ENCODE measurements at places on chromosomes 3 and 15.

- no peak for DNase-seq
Measured at GRCh38 chr15:88882785-88883184, 12.6 kb downstream of the HAPLN3 start.

GRCh38 chr3:192042116-192042515, 581.2 kb downstream of the PYDC2 start:
- DNase-seq, result no peak

GRCh38 chr15:59722476-59722875, 33.4 kb upstream of the BNIP2 start:
- DNase-seq, result no peak

GRCh38 chr15:73930790-73931281, 4.6 kb downstream of the LOXL1 start:
- no peak for DNase-seq

- DNase-seq, result no peak
Measured at GRCh38 chr3:182710557-182711157, 82.6 kb upstream of the ATP11B start.

DNA sequence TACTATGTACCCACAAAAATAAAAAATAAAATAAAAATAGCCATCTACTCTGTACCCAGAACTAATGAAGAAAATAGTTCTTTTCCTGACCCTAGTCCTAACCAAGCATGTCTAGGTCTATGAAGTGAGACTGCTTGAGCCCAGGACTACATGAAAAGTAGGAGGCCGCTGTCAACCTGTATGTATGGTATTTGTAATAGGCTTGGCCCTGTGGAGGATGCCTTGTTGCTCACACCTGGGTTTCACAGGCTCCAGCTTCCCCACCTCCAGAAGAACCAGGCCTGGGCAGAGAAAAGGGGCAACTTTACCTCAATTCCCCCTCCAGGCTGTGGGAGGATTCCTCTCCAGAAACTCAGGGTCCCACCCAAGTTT, 6.8 kb upstream of the PKM start:
- DNase-seq, result no peak

DNA sequence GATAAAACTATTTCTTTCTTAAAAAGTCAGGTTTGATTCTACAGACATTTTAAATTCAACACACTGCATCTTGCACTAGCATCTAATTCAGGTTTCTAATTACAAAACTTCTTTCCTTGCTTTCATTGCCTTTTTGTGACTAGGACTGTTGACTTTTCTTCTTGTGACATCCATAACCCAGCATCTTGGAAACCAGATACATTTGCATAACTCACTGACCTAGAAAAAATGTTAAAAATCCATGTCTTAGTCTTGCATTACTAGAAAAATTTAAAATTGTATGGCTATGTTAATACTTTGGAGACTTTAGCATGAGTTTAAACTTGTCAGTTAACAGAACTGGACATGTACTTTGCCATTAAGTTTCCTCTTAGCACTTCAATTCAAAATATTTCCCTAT, 72.7 kb downstream of the DTWD1 start:
- no peak for DNase-seq

DNA sequence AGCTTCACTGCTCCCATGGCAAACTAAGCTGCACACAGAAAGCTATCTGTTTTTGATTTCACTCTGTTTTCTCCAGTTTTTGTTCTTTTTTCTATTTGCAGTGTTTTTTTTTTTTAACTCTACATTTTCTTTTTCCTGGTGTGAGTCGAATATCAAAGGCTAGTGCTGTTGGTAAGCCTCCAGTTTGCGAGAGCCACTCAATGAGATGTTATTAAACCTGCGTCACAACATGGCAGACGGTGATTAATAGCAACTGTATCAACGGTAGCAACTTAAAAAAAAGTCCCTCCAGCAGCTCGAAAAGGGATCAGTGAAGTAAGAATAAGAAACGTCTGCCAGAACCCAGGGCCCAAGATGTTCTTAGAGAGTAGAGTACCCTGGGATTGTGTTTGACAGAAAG, 84.1 kb downstream of the MEIS2 start:
- DNase-seq, result no peak

GRCh38 chr15:81419332-81419943, 45.4 kb upstream of the TMC3 start:
- peak; percentile 61 for DNase-seq

- DNase-seq, result no peak
Measured at GRCh38 chr15:77759896-77760592, 127.3 kb upstream of the LINGO1 start.

DNA sequence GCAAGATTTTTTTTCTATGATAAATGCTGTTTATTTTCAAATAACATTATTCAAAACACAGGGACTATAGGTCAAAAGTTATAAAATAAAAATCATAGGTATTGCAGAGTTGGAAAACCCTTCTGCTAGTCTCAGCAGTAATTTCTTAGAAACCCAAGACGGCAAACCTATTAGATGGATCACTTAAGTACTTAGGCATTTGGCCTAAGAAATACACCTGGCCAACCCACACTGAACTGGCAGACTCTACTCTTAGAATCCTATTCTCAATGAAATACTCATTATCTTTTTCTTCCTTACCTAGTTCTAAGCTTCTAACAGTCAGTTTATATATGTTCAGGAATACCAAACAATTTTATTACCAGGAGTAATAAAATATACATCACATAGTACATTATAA, 30.5 kb upstream of the RIOX2 start:
- no peak for DNase-seq

GRCh38 chr3:136177876-136178275, 18.3 kb downstream of the MSL2 start:
- no peak for DNase-seq

GRCh38 chr3:13748276-13748879, 131.5 kb downstream of the WNT7A start:
- no peak for DNase-seq
